Cerebellum (tissue), 4 donors: ENCODE measurements at places on chromosomes 12 and 14. TPM values are rescaled to one million over a fixed set of nuclear protein-coding genes. Genes with fewer than 3 reads are reported as not detected.

Gene MYH6
- total RNA-seq, result 0.09 TPM

Gene CIROP
- not detected for total RNA-seq

Gene CLMN
- 7.1 TPM for total RNA-seq

Gene MYH7
- total RNA-seq, result 2.2 TPM

Gene NDUFA9
- 42.4 TPM for total RNA-seq

Gene SLCO1B1
- not detected for total RNA-seq

Gene TAS2R8
- 1.5 TPM for total RNA-seq

Gene LRR1
- total RNA-seq, result 11.7 TPM

Gene APOF
- total RNA-seq, result not detected

Gene TCL1B
- not detected for total RNA-seq

Gene TCTN2
- total RNA-seq, result 22.8 TPM

Gene AQP2
- total RNA-seq, result not detected

Gene TMEM260
- total RNA-seq, result 36.5 TPM

Gene TC2N
- total RNA-seq, result 12.3 TPM

Gene NID2
- total RNA-seq, result 35.4 TPM

Gene REP15
- total RNA-seq, result 0.82 TPM

Gene CGRRF1
- 18.3 TPM for total RNA-seq

Gene ACOT6
- not detected for total RNA-seq

Gene JAG2
- total RNA-seq, result 16.8 TPM

Gene B4GALNT1
- 36.3 TPM for total RNA-seq

Gene SYT1
- total RNA-seq, result 128 TPM

Gene C12orf76
- total RNA-seq, result 48.5 TPM

Gene SYNDIG1L
- 0.73 TPM for total RNA-seq

Gene LAG3
- 0.36 TPM for total RNA-seq

Gene KRT6C
- not detected for total RNA-seq

Gene RNASE2
- total RNA-seq, result not detected

Gene SPTB
- total RNA-seq, result 15.4 TPM

Gene GYS2
- total RNA-seq, result not detected

Gene TBC1D30
- 30.9 TPM for total RNA-seq

Gene SLCO1B3
- not detected for total RNA-seq

Gene CATSPERB
- total RNA-seq, result 1.9 TPM

Gene SDS
- not detected for total RNA-seq

Gene LRRIQ1
- total RNA-seq, result 13.9 TPM

Gene CRACR2A
- 5.4 TPM for total RNA-seq

Gene ANO4
- 44.3 TPM for total RNA-seq

Gene IL22
- 0.82 TPM for total RNA-seq

Gene RERG
- total RNA-seq, result 20.7 TPM

Gene PLEKHH1
- total RNA-seq, result 13.2 TPM

Gene USP44
- total RNA-seq, result 4.4 TPM

Gene BBS10
- total RNA-seq, result 28.6 TPM

Gene CRIP2
- 49.7 TPM for total RNA-seq

Gene KRT80
- not detected for total RNA-seq

Gene SPX
- 1.5 TPM for total RNA-seq

Gene ANG
- 1.5 TPM for total RNA-seq

Gene CCDC177
- total RNA-seq, result 4.5 TPM

Gene SAMD4A
- total RNA-seq, result 15.7 TPM

Gene MYF6
- total RNA-seq, result 0.64 TPM

Gene LHX5
- 10.2 TPM for total RNA-seq

Gene GLS2
- total RNA-seq, result 6.1 TPM

Gene IL31
- not detected for total RNA-seq

Gene CTSG
- total RNA-seq, result not detected

Gene LRP6
- total RNA-seq, result 68.2 TPM

Gene KRT85
- total RNA-seq, result not detected

Gene DAO
- total RNA-seq, result not detected

Gene ADCY4
- total RNA-seq, result 5.2 TPM

Gene DBX2
- total RNA-seq, result 0.73 TPM

Gene L2HGDH
- total RNA-seq, result 13.7 TPM

Gene VAMP1
- 10.5 TPM for total RNA-seq
